ENCODE measurements at places on chromosomes 5 and 9. TPM values are rescaled to one million over a fixed set of nuclear protein-coding genes. Genes with fewer than 3 reads are reported as not detected.
A peak's percentile ranks its signal among the peaks of the same experiment; 100 is the strongest.

The NDUFS6 gene
- total RNA-seq: 54.2 TPM

DNA sequence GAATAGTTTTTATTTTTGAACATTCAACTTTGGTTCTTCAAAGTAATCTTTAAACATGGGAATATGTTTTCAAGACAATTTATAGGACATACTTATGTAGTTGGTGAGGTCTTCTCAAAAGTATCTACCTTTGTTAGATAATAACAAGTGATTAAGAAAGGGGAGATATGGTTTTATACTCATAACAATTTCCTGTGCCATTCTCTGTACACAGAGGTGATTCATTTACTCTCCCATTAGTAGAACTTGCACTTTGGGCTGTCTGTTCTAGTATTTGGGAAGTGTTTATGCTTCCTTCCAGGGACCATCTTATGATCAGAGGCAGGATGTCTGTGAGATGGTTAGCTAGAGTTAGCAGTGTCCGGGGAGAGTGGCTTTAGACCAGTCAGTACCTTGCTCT, 15.2 kb downstream of the LSM11 start:
- H3K36me3 ChIP-seq: no peaks in the 10 kb centered on the region
- H3K27me3 ChIP-seq: no peaks in the 10 kb centered on the region
- peaks cover 6% of the 10 kb centered on the region for H3K4me1 ChIP-seq
- no peak overlapping the region for H3K27ac ChIP-seq
- no peak overlapping the region for H3K4me3 ChIP-seq
- DNase-seq: no peak

The BAAT gene
- total RNA-seq: 0.09 TPM

GRCh38 chr5:1537603-1538154, 13.9 kb upstream of the LPCAT1 start:
- no peaks in the 10 kb centered on the region for H3K27me3 ChIP-seq
- no peak overlapping the region for H3K4me3 ChIP-seq
- H3K36me3 ChIP-seq: no peaks in the 10 kb centered on the region
- H3K4me1 ChIP-seq: no peaks in the 10 kb centered on the region

GRCh38 chr5:45038366-45038987, 229.7 kb downstream of the MRPS30 start:
- H3K4me3 ChIP-seq: no peak overlapping the region
- no peaks in the 10 kb centered on the region for H3K36me3 ChIP-seq
- no peaks in the 10 kb centered on the region for H3K27me3 ChIP-seq
- no peak overlapping the region for H3K27ac ChIP-seq
- no peaks in the 10 kb centered on the region for H3K4me1 ChIP-seq

GRCh38 chr9:107141967-107142366, 141.1 kb upstream of the RAD23B start:
- no peak overlapping the region for H3K4me3 ChIP-seq
- H3K4me1 ChIP-seq: peaks cover 7% of the 10 kb centered on the region
- no peak overlapping the region for H3K27ac ChIP-seq
- no peak for DNase-seq

The LECT2 gene
- not detected for total RNA-seq

The ARID3C gene
- total RNA-seq: 5.3 TPM

The IFNA13 gene
- total RNA-seq: not detected

GRCh38 chr5:83077662-83078261, 415 bp downstream of the XRCC4 start:
- H3K27ac ChIP-seq: peak overlapping the region; percentile 88
- H3K36me3 ChIP-seq: peaks cover 4% of the 10 kb centered on the region
- no peaks in the 10 kb centered on the region for H3K27me3 ChIP-seq
- DNase-seq: peak; percentile 56

The TUSC1 gene
- total RNA-seq: 3.2 TPM

- H3K36me3 ChIP-seq: no peaks in the 10 kb centered on the region
- no peak overlapping the region for H3K4me3 ChIP-seq
- H3K27ac ChIP-seq: no peak overlapping the region
- DNase-seq: no peak
These were observed 28.3 kb upstream of the GAS1 start for GRCh38 chr9:86975606-86976005.

- H3K27ac ChIP-seq: no peak overlapping the region
- H3K36me3 ChIP-seq: no peaks in the 10 kb centered on the region
- DNase-seq: no peak
These were observed 18.9 kb downstream of the AMBP start for GRCh38 chr9:114059047-114059803.

DNA sequence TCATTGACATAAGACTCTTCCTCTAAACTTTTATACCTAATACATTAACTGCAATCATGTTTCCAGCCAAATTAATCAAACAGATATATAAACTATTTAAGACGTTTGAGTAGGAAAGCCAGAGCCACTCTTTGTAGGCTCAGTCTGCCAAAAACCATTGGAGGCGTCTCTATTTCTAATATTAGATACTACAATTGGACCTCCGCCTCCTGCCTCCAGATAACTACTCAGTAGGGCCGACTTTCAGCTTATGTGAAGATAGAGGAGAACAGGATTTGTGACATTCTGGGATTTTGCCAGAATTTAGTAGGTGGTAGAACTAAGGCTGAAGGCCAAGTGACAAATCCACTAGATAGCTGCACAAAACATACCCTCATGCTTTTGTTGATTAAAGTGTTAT, 463.0 kb downstream of the CETN3 start:
- no peaks in the 10 kb centered on the region for H3K36me3 ChIP-seq
- H3K4me3 ChIP-seq: no peak overlapping the region
- H3K27ac ChIP-seq: no peak overlapping the region
- peaks cover 10% of the 10 kb centered on the region for H3K4me1 ChIP-seq
- no peaks in the 10 kb centered on the region for H3K27me3 ChIP-seq
- DNase-seq: no peak

The PPP3R2 gene
- total RNA-seq: not detected

DNA sequence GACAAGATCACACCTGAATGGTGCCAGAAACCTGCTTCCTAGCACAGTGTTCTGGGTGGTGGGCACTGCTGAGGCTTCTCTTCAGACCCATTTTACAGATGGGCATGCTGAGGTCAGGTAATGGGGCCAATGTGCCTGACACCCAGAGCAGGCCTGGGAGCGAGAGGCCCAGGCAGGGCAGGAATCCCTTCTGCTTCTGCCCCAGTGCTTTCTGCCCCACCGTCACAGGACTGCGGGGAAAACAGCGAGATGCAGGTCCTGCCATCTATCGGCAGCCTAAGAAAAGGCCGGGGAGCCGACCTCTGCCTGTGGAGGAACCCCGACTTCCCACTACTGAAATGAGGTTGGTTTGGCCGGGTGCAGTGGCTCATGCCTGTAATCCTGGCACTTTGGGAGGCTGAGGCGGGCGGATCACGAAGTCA, 22.8 kb upstream of the RNU6ATAC start:
- H3K36me3 ChIP-seq: no peaks in the 10 kb centered on the region
- peaks cover 12% of the 10 kb centered on the region for H3K4me1 ChIP-seq
- no peak overlapping the region for H3K27ac ChIP-seq
- H3K27me3 ChIP-seq: no peaks in the 10 kb centered on the region
- no peak for DNase-seq

The TXNDC8 gene
- not detected for total RNA-seq

DNA sequence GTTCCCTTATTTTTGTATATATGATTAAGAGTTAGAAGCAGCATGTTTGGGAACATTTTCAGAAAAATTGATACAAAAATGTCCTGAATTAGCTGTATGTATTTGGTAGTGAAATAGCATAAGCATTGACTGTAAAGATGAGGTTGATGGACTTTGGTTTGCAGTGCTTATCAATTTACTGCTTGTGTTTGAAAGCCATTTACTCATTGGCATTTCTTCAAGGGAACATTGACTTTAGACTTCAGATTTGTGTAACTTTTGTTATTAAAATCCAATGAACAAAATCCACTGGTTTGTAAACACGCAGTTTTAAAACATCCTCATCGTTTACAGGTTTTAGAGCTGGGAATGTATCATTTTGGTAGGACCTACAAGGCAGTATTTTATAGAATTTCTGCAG, 61.3 kb downstream of the KDM4C start:
- H3K4me1 ChIP-seq: no peaks in the 10 kb centered on the region
- no peak overlapping the region for H3K4me3 ChIP-seq
- no peaks in the 10 kb centered on the region for H3K36me3 ChIP-seq
- DNase-seq: no peak
- no peak overlapping the region for H3K27ac ChIP-seq

- H3K4me1 ChIP-seq: no peaks in the 10 kb centered on the region
- no peak for DNase-seq
- H3K36me3 ChIP-seq: no peaks in the 10 kb centered on the region
- no peaks in the 10 kb centered on the region for H3K27me3 ChIP-seq
- no peak overlapping the region for H3K27ac ChIP-seq
These were observed 155.1 kb downstream of the CCDC192 start for GRCh38 chr5:127858116-127858784.

GRCh38 chr9:880725-881124, 39.2 kb downstream of the DMRT1 start:
- no peak for DNase-seq
- no peak overlapping the region for H3K4me3 ChIP-seq
- no peak overlapping the region for H3K27ac ChIP-seq
- no peaks in the 10 kb centered on the region for H3K36me3 ChIP-seq
- H3K4me1 ChIP-seq: no peaks in the 10 kb centered on the region
- peaks cover 30% of the 10 kb centered on the region for H3K27me3 ChIP-seq

DNA sequence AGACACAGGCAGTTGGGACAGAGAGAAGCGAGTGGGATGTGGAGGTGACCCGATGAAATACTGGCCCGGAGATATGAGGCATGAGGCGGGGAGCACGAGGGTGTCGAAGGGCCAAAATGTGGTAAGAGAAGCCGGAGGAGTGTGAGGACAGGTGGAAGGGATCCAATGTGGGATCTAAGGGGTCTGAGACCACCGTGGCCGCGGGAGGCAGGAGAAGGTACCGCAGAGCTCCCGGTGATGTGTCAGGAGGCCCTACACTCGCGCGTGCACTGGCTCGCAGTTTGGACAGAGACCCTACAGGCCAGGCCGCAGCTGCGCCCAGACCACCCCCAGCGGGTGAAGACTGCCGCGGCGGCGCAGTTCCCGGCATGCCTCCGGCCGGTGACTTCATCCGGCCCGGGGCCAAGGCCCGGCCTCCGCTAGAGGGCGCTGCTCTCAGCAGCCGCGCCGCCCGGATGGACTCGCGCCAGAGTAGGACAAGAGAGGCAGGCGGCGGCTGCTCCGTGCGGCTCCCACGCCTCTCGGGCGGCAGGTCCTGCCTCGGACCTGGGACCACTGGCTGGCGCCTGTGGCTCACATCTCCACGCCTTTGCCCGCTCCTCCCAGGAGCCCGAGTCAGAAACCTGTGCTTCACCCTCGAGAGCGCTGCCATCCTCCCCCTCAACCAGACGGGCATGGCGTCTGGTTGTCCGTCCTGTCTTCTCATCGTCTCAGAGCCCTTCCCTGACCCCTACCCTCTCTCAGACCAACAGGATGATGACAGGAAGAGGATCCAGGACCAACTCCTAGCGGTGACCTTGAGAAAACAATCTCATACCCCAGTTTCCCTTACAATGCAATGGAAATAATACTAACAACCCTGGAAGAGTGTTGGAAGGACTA, 35.4 kb upstream of the STING1 start:
- no peaks in the 10 kb centered on the region for H3K4me1 ChIP-seq
- H3K27ac ChIP-seq: peak overlapping the region; percentile 48
- H3K27me3 ChIP-seq: no peaks in the 10 kb centered on the region
- H3K36me3 ChIP-seq: no peaks in the 10 kb centered on the region
- peak overlapping the region; percentile 53 for H3K4me3 ChIP-seq
- DNase-seq: peak; percentile 96

GRCh38 chr5:178793151-178793550, 62.7 kb upstream of the ZNF354A start:
- H3K36me3 ChIP-seq: no peaks in the 10 kb centered on the region
- peak; percentile 70 for DNase-seq
- no peak overlapping the region for H3K27ac ChIP-seq
- H3K4me1 ChIP-seq: no peaks in the 10 kb centered on the region
- no peaks in the 10 kb centered on the region for H3K27me3 ChIP-seq

DNA sequence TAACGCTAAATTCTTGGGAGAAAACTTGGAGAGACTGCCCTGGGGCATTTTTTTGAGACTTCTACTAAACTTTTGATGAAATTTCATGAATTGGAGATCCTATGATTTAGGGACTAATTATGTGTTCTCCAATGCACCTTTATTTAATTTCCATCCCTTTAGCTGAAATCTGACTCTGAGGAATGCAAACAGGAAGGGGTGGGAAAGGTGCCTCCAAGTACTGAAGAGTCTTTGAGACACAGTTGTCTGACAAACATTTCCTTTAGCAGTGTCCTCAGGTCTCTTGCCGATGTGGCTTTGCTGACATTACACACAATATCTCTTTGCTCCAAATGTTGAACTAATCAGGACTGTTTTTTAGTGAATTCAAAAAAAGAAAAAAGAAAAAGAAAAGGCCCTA, 76.9 kb downstream of the LIX1 start:
- H3K4me3 ChIP-seq: no peak overlapping the region
- H3K4me1 ChIP-seq: peaks cover 16% of the 10 kb centered on the region
- no peak overlapping the region for H3K27ac ChIP-seq
- peak; percentile 11 for DNase-seq
- no peaks in the 10 kb centered on the region for H3K36me3 ChIP-seq
- H3K27me3 ChIP-seq: no peaks in the 10 kb centered on the region

DNA sequence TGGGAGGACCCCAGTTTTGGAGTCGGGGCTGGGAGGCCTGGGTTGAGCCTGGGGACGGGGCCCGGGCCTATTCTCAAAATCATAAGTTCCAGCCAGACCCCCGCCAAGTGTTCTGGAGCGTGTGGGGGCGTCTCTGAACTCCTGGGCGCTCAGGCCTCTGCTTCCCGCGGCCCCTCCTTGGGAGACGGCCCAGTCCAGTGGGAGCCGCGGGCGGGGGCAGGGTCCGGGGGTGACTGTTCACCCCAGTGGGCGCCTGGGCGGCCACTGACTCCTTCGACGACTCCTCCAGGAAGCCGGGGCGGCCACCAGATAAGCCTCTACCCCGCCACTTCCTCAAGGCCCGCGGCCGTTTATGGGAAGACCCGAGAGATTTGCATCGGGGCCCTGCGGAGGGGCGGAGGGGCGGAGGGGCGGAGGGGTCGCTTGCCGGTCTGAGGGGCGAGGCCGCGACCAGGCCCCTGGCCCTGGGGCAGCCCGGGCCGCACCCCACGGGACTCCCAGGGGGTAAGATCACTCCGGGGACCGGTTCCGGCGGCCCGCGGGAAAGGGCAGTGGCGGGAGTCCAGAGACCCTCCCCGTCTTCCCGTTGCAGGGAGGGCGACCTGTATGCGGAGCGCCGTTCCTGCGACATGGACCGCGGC, 655 bp downstream of the TOR4A start:
- peak overlapping the region; percentile 13 for H3K4me3 ChIP-seq
- DNase-seq: no peak
- peaks cover 24% of the 10 kb centered on the region for H3K4me1 ChIP-seq
- no peak overlapping the region for H3K27ac ChIP-seq
- H3K27me3 ChIP-seq: peaks cover 53% of the 10 kb centered on the region
- H3K36me3 ChIP-seq: no peaks in the 10 kb centered on the region

- no peaks in the 10 kb centered on the region for H3K27me3 ChIP-seq
- no peaks in the 10 kb centered on the region for H3K36me3 ChIP-seq
- H3K27ac ChIP-seq: no peak overlapping the region
- no peak overlapping the region for H3K4me3 ChIP-seq
These were observed 144.6 kb downstream of the CMYA5 start for GRCh38 chr5:79834098-79834753.

DNA sequence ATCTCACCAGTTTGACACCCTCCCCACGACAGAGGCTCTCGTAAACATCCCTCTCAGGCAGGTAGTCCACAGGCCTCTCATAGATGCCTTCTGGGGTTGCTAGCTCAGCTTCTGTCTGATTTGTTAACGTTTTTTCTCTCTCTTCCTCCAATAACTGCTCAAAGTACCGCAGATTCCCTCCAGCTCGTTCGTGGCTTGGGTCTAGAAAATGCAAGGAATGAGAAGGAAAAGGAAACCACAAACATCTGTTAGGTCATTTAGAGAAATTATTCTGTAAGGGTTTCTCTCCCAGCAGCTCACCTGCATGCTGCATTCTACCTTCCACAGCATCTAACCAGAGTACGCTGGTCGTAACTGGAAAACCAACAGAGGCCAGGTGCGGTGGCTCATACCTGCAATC, 18.5 kb downstream of the P4HA2 start:
- H3K4me3 ChIP-seq: no peak overlapping the region
- DNase-seq: no peak
- H3K27ac ChIP-seq: no peak overlapping the region
- H3K27me3 ChIP-seq: no peaks in the 10 kb centered on the region
- H3K36me3 ChIP-seq: no peaks in the 10 kb centered on the region

Data from neural progenitor cell (in vitro differentiated cells).